ENCODE measurements at places on chromosomes 5 and 9.

DNA sequence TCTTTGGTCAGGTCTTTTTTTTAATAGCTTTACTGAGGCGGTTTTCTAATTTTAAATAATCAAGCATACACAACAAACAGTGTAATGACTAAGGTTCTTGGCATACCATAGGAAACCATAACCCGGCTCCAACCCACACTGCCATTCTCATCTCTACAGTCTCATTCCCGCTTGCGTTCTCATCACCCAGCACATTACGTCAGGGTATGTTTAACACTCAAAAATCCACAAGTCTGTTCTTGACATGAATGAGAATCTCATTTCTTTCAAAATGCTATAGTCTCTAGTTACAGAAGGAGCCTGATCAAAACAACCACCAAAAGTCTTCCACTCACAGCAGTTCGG lies 505 bp downstream of the C5orf34 start:
- DNase-seq, result peak; percentile 6

GRCh38 chr5:133482028-133482427 lies 130.3 kb downstream of the FSTL4 start:
- DNase-seq, result no peak

- no peak for DNase-seq
Measured at GRCh38 chr5:103111468-103111867, 8.5 kb downstream of the GIN1 start.

- no peak for DNase-seq
Measured at GRCh38 chr9:134220311-134220710, 55.9 kb upstream of the RNU6ATAC start.

GRCh38 chr9:136732444-136733178 lies 10.1 kb downstream of the LCN10 start:
- no peak for DNase-seq

DNA sequence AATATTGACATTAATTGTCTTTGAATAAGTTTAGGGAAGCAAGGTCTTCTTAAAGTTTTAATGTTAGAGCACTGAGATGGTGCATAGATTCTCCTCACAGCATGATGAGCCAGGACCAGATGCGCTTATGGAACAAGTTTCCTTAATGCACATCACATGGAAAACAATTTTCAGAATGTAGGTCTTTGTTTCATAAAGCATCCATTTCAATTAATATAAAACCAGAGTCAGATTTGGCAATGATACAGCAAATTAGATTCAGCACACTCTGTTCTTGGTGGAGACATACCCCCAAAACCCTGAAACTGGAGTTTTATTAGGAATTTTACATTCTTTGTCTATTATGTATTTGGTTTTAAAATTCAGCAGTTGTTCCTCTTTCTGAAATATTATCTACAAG lies 402.1 kb upstream of the SEMA6A start:
- no peak for DNase-seq

Data from NT2/D1 (cell line).